Suppressor macrophage treated with lipopolysaccharide for 1 hour (primary cell): ENCODE measurements at places on chromosomes 13 and 19.

DNA sequence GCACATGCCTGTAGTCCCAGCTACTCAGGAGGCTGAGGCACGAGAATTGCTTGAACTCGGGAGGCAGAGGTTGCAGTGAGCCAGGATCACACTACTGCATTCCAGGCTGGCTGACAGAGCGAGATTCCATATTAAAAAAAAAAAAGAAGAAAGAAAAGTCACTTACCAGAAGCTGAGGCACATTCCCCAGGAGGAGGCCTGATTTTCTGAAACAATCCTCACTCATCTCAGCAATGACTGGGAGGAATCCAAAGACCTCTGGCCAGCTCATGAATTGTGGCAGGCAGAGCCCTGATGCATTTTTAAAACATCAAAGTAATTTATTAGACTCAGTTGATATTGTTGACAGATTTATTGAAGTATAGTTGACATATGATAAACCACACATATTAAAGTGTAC, 206.3 kb downstream of the FOXO1 start:
- no peak for DNase-seq

- no peak for DNase-seq
Observed at GRCh38 chr19:2779121-2779740, 3.8 kb downstream of the SGTA start.

GRCh38 chr13:30880151-30880855, 25.8 kb upstream of the MEDAG start:
- DNase-seq: no peak

DNA sequence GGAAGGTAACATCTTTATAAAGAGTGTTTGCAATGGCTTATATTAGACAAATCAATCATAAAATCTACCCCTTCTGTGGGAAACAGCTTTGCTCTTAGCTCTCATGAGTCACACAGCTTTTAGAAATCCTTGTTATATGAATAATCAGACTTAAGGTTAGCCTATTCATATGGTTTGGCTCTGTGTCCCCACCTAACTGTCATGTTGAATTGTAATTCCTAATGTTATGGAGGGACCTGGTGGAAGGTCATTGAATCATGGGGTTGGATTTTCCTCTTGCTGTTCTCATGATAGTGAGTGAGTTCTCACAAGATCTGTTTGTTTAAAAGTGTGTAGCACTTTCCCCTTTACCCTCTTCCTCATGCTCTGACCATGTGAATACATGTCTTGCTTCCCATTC, 704.2 kb upstream of the KLHL1 start:
- DNase-seq: no peak

- no peak for DNase-seq
Observed at GRCh38 chr19:33171916-33172359, 22.2 kb upstream of the LRP3 start.

GRCh38 chr19:55651236-55651635, 3.2 kb downstream of the CCDC106 start:
- DNase-seq: no peak

DNA sequence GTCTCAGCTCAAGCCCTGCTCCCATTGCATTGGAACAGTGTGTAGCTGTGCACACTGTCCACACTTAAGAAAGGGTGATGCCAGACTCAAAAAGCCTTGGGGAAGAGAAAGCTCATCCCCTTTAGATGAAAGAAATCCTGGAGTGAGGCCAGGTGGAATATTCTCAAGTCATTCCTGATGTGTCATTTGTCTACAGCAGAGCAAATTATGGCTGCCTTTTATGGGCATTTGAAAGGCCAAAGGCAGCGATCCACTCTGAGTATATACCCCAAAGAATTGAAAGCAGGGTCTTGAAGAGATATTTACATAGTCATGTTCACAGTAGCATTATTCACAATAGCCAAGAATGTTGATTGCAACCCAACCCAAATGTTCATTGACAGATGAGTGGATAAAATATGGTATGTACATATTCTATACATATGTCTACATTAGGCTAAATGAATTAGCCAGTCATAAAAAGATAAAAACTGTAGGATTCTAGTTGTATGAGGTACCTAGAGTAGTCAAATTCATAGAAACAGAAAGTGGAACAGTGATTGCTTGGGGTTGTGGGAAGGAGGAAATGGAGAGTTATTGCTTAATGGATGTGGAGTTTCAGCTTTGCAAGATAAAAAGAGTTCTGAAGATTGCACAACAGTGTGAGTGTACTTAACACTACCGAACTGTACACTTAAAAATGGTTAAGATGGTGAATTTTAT, 214.9 kb downstream of the KCNRG start:
- DNase-seq: peak; percentile 95

DNA sequence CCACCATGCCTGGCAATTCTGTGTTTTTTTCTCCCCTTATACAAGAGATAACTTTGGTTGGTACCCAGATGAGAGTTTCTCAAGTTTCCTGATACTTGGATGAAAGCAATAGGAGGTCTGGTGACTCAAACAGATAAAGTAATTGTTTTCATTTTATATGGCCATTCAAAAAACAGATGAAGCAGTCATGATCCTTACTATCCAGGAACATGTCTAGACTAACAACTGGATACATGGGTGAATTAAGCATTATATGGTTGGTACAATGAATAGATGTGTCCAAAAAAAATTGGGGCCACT, 8.5 kb downstream of the ZNF430 start:
- DNase-seq: no peak

- peak; percentile 76 for DNase-seq
Observed at GRCh38 chr13:27427641-27428040, 3.2 kb downstream of the GTF3A start.

DNA sequence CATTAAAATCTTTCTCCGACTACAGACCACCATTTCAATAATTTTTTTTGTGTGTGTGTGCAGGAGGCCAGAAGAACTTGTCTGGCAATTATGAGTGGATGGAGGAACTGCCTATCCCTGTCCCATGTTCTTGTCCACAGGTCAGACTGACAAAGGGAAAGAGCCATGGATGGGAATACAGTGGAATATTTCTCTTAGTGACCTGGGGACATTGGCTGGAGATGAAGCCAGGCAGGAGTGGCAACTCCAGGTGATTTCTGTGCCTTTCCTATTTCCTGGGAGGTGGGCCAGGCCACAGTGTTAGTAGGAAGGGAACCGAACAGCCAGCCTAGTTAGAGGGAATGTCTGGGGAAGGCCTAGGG, 3.7 kb downstream of the PSG9 start:
- no peak for DNase-seq

DNA sequence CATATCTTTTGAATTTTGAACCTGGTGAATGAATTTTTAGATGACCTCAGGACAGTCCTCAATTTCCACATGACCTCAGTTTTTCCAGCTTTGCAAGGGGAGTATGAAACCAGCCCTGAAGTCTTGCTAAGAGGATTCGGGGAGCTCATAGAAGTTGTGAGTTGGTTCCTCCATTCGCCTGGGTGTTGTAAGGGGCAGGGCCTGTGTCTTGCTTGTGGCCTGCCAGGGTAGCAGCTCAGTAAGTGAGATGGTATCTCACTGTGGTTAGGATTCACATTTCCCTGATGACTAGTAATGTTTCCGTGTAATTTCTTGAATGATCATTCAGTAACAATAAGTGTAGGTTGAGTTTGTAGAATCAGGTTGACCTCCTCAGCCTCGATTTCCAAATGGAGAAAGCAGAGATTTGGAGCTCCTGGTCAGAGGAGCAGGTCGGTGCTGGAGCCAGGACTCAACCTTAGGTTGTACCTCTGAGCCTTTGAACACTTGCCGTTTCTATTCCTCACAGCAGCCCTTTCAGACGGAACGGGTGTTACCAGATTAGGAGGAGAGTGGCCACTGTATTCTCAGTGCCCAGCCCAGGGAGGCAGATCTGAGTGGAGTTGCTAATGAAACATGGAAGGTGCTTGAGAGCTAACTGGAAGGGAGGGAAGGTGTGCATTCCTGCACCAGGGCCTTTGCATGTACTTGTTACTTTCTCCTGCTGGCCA, 14.6 kb downstream of the NACC1 start:
- no peak for DNase-seq

GRCh38 chr19:22619932-22620331, 14.2 kb upstream of the ZNF492 start:
- no peak for DNase-seq

- peak; percentile 45 for DNase-seq
Observed at GRCh38 chr13:77891486-77891885, 27.1 kb downstream of the EDNRB start.

- DNase-seq: no peak
Observed at GRCh38 chr13:35643625-35644024, 167.1 kb upstream of the MAB21L1 start.

DNA sequence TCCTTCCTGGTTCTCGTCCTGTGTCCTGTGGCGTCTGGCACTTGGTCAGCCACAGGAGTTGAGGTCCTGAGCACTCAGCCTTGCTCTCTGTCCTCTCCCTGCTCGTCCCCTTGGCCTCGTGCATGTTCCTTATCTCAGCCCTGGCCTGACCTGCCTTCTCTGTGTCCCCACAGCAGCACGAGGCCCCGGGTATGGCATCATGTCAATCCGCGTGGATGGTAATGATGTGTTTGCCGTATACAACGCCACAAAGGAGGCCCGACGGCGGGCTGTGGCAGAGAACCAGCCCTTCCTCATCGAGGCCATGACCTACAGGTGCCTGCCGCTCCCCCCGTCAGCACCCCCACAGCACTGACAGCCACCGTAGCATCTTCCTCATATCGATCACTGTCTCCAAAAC, 4.7 kb downstream of the B3GNT8 start:
- no peak for DNase-seq

- no peak for DNase-seq
Observed at GRCh38 chr13:74092711-74093110, 41.5 kb downstream of the KLF12 start.

DNA sequence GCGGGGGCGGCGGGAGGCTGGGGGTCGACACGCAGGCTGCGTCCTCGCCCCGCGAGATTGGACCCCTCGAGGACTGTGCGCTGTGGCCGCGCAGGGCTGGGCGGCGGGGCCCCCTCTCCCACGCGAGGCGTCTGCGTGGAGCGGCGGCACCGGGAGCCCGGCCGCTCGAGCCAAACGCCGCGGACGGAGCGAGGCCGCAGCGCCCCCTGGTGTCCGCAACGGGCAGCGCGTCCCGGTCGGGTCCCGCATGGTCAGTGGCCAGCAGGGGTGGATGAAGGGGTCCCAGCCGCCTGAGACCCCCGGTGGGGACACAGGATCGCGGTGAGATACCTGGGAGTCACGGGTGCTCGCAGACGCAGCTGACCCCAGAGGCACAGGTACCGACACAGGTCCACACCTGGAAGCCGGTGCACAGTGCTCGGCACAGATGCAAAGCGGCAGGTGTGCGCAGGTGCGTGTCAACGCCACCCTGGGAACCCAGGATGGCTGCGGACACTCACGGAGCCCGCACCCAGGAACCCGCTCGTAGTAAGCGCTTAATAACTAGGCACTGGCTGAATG, 2.1 kb upstream of the CIRBP start:
- DNase-seq: peak; percentile 91

- DNase-seq: no peak
Observed at GRCh38 chr19:23561341-23561740, 125.7 kb downstream of the ZNF675 start.
